ENCODE measurements at places on chromosomes 13 and 19. TPM values are rescaled to one million over a fixed set of nuclear protein-coding genes. Genes with fewer than 3 reads are reported as not detected.

CLDN10 gene
- total RNA-seq = 0.28 TPM

DIAPH3 gene
- total RNA-seq = 0.07 TPM

ANKRD24 gene
- total RNA-seq = 0.83 TPM

PLIN4 gene
- total RNA-seq = 416 TPM

CLEC4M gene
- not detected for total RNA-seq

MADCAM1 gene
- 0.71 TPM for total RNA-seq

TICAM1 gene
- total RNA-seq = 11.1 TPM

- H3K27me3 ChIP-seq = no peaks in the 10 kb centered on the region
- H3K27ac ChIP-seq = no peak overlapping the region
- no peak for DNase-seq
- no peaks in the 10 kb centered on the region for H3K4me1 ChIP-seq
- H3K36me3 ChIP-seq = no peaks in the 10 kb centered on the region
- H3K4me3 ChIP-seq = no peak overlapping the region
Measured at GRCh38 chr19:15570420-15570819, 44.6 kb upstream of the CYP4F8 start.

DNA sequence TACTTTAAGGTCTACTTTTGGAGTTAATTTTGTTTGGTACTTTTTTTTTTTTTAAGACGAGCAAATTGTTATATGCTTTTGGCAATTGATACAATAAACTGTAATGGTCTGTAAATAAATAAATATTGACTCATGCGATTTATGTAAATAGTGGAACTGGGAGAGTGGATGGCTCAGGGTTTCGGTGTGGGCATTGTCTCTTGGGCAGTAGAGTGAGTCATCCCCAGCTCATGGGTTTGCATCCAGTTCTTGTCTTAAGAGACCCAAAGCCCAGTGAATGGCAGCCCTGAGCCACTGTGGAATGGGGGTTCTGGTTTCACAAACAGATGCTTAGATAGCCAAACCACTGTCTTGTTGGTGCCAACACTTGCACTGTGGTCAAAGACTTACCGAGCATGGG lies 33.0 kb downstream of the FGF9 start:
- DNase-seq = no peak
- H3K36me3 ChIP-seq = no peaks in the 10 kb centered on the region
- H3K4me1 ChIP-seq = peaks cover 9% of the 10 kb centered on the region

GRCh38 chr19:16334411-16334810 lies 9.8 kb downstream of the KLF2 start:
- peaks cover 31% of the 10 kb centered on the region for H3K4me1 ChIP-seq
- H3K27me3 ChIP-seq = no peaks in the 10 kb centered on the region
- no peak overlapping the region for H3K27ac ChIP-seq
- H3K4me3 ChIP-seq = no peak overlapping the region
- no peak for DNase-seq

DNA sequence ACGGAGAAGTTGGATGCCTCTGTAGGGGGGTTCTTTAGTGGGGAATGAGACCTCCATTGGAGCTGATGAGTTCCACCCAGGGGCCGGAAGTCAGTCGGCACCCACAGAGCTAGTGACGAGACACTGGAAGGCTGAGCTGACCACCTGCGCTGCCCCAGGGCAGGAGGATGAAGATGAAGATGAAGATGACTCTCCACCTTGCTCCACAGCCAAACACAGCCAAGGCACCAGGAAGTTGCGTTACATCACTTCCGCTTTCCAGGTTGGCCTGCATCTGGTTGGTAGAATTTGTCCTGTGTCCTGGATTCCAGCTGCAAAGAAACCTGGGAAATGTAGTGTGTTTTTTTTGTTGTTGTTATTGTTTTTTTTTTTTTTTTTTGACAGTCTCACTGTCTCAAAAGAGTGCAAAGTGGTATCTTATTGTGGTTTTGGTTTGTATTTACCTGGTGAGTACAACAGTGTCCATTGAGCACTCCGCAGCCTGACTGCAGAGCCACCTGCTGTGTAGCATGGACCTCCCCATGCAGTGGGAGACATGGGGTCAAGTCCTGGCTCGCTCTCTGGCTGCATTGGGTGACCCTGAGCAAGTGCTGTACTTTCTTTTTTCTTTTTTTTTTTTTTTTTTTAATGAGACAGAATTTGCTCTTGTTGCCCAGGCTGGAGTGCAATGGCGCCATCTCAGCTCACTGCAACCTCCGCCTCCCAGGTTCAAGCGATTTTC lies 1.9 kb downstream of the TBC1D17 start:
- H3K27ac ChIP-seq = no peak overlapping the region
- H3K4me3 ChIP-seq = no peak overlapping the region
- H3K4me1 ChIP-seq = peaks cover 30% of the 10 kb centered on the region
- no peak for DNase-seq

GRCh38 chr13:102198418-102199311 lies 203.2 kb downstream of the FGF14 start:
- H3K36me3 ChIP-seq = no peaks in the 10 kb centered on the region
- no peak overlapping the region for H3K4me3 ChIP-seq
- no peak overlapping the region for H3K27ac ChIP-seq
- DNase-seq = no peak
- no peaks in the 10 kb centered on the region for H3K4me1 ChIP-seq

- no peaks in the 10 kb centered on the region for H3K4me1 ChIP-seq
- H3K4me3 ChIP-seq = no peak overlapping the region
- no peak overlapping the region for H3K27ac ChIP-seq
- H3K27me3 ChIP-seq = no peaks in the 10 kb centered on the region
- no peak for DNase-seq
Measured at GRCh38 chr19:23402388-23402787, 7.1 kb upstream of the ZNF91 start.

- peak overlapping the region; percentile 56 for H3K27ac ChIP-seq
- no peaks in the 10 kb centered on the region for H3K27me3 ChIP-seq
- H3K4me3 ChIP-seq = no peak overlapping the region
- no peaks in the 10 kb centered on the region for H3K36me3 ChIP-seq
- no peak for DNase-seq
Measured at GRCh38 chr13:40409278-40409677, 257.2 kb downstream of the FOXO1 start.

DNA sequence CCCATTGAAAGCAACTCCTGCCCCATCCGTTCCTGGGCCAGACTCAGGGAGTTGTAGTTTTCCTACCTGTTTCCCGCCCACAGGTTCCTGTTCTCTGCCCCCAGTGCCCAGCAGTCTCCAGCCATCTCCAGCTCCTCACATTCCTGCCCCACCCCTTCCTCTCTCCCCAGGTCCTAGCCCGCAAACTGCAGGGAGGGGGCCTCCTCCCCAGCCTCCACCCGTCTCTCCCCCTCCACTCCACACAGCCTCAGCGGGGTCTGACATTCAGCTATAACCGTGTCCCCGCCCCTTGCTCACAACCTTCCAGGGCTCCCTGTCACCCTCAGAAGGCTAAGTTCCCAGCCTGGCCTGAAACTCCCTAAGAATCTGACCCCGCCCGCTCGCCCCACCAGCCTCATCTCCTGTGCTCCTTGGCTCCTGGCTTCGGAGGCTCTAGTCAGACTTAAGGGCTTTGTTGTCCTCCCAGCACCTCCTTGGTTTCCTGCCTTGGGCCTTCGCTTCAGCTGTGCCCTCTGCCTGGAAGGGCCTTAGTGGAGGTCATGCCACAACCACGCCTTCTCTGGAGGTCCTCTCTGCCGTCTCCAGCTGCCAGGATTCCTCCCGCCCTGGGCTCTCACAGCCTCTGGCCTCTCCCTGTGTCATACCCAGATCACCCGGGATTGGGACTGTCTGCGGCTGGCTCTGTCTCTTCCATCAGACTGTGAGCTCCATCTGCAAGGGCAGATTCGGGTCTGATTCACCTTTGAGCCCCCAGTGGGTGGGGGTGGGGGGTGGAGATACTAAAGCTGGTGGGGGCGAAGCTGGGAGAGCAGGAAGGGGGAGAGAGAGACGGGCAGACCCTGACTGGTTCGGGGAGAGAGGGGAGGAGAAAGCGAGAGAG lies 5.1 kb upstream of the SPACA6 start:
- H3K27ac ChIP-seq = peak overlapping the region; percentile 95
- peaks cover 30% of the 10 kb centered on the region for H3K27me3 ChIP-seq
- no peaks in the 10 kb centered on the region for H3K36me3 ChIP-seq
- peak; percentile 74 for DNase-seq

DNA sequence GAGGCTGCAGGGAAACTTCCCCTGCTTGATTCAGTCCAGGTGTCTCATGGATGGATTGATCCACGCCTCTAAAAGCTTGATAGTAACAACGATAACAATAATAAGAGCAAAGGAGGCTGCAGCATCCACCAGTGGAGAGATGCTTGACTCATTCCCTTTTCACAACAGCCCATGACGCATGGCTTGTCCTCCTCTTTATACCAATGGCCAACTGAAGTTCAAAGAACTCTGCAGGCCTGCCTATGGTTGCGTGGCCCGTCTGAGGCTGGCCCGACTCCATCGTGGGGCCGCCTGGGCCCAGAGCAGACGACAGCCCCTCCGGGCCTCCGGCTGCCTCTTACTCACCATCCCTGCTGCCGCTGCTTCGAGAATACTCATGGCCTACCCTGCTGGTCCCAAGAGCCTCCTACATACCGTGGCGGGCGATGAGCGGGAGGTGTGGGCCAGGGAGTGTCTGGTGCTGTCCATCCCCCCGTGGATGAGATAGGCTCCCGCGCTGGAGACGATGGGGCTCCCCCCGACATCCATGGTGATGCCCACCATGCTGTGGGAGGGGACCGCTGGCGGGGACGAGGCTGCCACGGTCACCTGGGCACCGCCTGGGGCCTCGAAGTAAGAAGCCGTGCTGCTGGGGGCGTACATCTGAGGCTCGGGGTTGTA lies 61.8 kb upstream of the RANBP3 start:
- no peak overlapping the region for H3K27ac ChIP-seq
- peaks cover 25% of the 10 kb centered on the region for H3K36me3 ChIP-seq
- H3K4me3 ChIP-seq = no peak overlapping the region

- no peak overlapping the region for H3K27ac ChIP-seq
- peaks cover 15% of the 10 kb centered on the region for H3K27me3 ChIP-seq
- no peaks in the 10 kb centered on the region for H3K36me3 ChIP-seq
- peaks cover 24% of the 10 kb centered on the region for H3K4me1 ChIP-seq
Measured at GRCh38 chr19:41995959-41996797, 2.1 kb upstream of the ATP1A3 start.

DNA sequence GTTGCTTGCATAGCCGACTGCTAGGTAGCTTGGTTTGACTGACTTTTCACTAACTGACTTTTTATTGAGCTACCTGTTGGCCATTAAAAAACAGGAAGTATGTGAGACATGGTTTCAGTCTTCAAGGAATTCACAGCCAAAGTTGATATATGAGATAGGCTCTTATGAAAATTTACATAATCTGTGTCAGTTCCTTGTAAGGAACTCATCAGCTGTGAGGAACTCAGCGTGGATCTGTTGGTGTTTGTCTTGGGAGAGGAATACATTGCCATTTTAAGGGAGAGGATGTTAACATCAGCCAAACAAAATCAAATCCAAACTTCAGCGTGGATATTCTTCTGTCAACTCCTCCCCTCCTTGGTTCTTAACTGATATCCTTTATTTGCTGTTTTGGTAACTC lies 2.0 kb downstream of the RNF113B start:
- peaks cover 45% of the 10 kb centered on the region for H3K4me1 ChIP-seq
- no peaks in the 10 kb centered on the region for H3K27me3 ChIP-seq
- DNase-seq = no peak
- H3K27ac ChIP-seq = no peak overlapping the region
- H3K36me3 ChIP-seq = no peaks in the 10 kb centered on the region

DNA sequence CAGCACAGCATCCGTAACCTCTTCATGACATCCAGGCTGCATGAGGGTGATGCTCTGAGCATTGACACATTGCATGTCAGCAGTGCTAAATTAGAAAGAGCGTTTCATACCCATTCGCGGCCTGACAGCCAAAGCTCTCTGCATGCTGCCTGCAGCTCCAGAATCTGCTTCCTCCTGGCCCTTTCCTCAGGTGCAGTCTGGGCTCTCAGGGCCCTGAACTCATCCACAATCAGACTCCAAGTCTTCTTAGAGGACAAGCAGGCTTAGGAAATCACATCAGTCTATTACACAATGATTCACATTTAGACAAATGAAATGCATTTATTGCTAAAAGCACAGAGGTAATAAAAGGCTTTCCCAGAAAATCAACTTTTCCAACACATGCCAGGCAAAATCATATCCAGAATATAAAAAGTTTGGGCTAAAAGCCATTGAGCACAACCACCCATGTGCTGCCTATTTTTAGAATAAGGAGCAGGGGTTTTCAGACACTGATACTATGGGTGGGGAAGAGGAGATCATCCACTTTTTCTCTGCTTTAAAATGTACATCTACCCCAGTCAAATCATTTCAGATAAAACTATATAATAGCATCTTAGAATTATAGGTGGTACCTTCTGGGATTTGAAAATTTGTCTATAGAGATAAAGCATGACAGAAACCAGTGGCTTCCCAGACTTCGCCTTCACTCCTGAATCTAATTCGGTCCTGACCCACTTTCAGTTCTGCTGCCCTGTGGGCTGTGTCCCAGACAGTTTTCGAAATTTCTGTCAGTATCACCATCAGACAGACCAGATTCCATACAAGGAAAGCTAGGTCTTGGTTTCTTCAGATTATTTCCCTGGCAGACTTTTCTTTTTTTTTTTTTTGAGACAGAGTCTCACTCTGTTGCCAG lies 109.3 kb downstream of the COL4A2 start:
- peaks cover 70% of the 10 kb centered on the region for H3K4me1 ChIP-seq
- no peaks in the 10 kb centered on the region for H3K27me3 ChIP-seq
- H3K4me3 ChIP-seq = no peak overlapping the region
- H3K36me3 ChIP-seq = peaks cover 18% of the 10 kb centered on the region

- H3K4me3 ChIP-seq = peak overlapping the region; percentile 84
- DNase-seq = no peak
- peak overlapping the region; percentile 11 for H3K27ac ChIP-seq
- peaks cover 15% of the 10 kb centered on the region for H3K36me3 ChIP-seq
Measured at GRCh38 chr13:110706570-110707372, 855 bp upstream of the CARS2 start.

DNA sequence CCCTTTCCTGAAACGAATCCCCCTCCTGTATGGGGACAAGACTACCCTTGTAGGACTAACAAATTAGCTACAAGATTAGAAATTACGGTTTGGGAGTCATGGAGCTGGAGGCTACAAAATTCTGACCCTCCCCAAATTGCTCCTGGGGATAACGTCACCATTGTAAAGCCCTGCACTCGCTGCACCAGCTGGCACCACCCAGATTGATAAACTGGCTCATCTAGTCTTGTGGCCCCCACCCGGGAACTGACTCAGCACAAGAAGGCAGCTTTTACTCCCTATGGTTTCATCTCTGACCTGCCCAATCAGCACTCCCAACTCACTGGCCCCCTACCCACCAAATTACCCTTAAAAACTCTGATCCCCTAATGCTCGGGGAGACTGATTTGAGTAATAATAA lies 150.6 kb upstream of the TSC22D1 start:
- H3K27ac ChIP-seq = no peak overlapping the region
- H3K27me3 ChIP-seq = no peaks in the 10 kb centered on the region
- H3K4me1 ChIP-seq = no peaks in the 10 kb centered on the region
- no peak for DNase-seq
- no peak overlapping the region for H3K4me3 ChIP-seq
- no peaks in the 10 kb centered on the region for H3K36me3 ChIP-seq

DNA sequence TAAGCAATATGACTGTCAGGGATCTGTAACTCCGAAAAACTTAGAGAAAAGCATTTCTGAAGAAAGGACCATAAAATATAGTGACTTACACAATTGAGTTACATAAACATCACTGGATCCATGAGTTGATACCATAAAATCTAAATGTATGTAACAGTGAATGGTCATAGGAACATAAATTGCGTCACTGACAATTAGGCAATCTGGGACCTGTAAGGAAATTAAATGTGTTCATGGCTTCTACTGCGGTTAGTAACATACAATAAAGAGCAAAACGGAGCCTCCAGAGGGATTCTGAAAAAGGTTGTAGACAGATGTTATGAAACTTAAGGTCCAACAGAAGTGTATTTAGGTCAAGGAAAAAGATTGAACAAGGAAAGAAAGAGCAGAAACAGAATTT lies 27.1 kb downstream of the POU4F1 start:
- H3K4me1 ChIP-seq = no peaks in the 10 kb centered on the region
- H3K36me3 ChIP-seq = no peaks in the 10 kb centered on the region
- H3K4me3 ChIP-seq = no peak overlapping the region
- H3K27me3 ChIP-seq = peaks cover 16% of the 10 kb centered on the region
